GM12878 (cell line): ENCODE measurements at places on chromosomes 13 and 19.

DNA sequence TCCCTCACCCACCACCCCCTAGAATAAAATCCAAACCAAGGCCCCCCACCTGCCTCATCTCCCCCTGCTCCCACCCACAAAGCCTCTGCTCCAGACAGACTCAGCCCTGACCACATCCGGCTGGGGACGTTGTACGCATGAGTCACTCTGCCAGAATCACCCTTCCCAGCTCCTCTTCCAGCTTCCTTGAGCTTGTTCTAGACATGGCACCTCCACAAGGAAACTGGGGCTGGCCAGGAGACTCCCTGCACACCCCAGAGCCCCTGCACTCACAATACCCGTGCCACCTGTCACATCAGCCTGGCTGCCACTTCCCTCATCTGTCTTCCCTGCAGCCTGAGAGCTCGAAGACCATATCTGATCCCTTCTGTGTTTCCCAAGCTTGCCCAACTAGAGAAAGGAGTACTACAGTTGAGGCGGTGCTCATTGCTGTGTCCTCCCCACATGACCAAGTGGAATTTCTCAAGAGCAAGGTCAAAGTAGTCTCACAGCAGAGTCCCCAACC, 9.7 kb downstream of the DEDD2 start:
- DNase-seq = no peak

DNA sequence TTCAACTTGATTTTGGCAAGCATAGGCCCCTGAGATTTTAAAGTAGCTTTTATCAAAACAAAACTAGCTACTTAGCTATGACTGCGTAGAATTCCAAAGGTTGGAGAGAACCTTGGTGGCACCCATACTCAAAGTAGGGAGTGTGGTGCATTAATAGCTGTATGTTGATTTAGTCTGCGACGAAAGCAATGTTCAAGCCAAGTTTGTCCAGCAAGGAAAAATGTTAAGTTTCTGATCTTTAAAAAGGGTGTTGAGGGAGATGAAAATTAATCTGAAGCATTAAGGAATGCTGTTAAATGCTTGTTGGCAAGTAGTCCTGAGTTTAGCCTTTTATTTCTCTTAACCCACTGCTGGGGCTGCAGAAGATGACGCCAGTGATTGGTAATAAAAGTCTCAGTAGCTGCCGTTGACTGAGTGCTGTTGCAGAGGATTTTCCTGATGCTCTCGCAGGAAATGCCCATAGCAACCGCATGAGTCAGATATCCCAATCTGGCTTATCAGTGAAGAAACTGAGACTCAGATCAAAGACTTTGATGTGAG, 75.9 kb upstream of the RNF113B start:
- no peak for DNase-seq

DNA sequence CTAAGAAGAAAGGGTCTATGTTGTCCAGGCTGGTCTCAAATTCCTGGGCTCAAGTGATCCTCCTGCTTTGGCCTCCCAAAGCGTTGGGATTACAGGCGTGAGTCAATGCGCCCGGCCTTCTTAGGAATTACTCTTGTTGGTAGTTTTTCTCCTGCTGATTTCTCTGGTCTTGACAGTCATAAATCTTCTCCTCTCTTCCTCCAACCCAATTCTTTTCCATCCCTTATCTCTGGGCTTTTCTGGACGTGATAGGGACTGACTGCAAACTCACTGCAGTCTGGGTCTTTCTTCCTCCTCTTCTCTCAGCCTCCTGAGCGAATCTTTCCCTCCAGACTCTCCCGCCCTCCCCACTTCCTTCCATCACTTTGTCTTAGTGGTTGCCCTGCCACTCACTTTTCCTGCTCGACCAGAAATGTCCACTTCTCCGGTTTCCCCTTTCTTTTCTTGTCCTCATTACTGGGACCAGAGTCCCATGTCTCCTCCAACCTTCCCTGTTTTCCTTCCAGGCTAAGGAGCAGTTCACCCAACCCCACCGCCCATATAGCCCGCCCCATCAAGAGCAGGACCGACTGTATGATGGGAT, 21.9 kb upstream of the TIMM44 start:
- no peak for DNase-seq

DNA sequence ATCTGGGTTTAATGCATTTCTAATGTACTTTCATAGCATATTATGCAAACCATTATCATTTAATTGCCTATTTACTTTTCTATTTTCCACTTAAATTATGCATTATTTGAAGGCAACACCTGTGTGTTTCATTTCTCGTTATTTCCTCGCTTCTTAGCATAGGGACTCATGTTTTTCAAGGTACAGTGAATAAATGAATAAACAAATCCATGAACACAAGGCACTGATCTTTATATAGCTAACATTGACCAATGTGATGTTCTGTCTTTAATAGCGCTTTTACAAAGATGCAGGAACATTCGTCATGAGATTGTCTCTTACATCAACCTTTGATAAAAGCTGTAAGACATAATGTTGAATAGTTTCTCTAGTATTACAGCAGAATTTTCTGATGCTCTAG, 121.2 kb downstream of the B3GLCT start:
- DNase-seq = no peak

- no peak for DNase-seq
Measured at GRCh38 chr13:73133531-73133930, 74.7 kb downstream of the KLF5 start.

- DNase-seq = no peak
Measured at GRCh38 chr19:44869733-44870470, 21.2 kb upstream of the TOMM40 start.

DNA sequence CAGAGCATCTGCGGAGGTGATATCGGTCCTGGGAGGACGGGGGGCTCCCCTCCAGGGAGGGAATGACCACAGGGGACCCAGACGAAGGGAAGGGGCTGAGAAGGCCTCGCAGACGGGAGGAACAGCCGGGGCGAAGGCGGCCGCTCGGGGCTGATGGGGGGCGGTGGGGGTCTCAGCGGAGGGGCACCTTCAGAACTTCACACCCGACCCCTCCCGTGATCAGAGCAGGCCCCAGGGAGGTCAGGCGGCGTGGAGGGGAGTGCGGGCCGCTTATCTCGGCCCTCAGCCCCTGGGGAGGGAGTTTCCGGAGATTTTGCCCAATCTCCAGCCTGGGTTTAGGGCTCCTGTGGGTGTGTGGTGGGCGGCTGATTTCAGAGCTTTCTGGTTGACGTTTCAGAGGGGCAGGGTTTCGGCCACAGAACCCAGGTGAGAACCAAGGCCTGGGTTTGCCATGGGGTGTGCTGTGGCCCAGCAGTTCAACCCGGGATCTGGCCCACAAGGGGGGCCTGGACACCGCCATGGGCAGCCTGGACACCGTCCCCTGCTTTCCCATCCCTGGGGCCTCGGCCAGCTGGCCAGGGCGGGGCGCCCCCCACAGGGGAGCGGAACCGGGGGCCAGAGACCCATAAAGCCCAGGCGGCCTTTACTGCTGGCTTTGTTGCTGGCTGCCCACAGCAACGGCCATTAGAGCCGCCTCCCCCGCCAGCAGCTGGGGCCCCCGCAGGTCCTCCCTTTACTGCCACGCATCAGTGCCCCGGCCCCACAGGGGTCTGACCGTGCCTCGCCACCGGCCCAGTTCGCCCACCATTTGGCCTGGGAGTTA, 29.0 kb downstream of the ARID3A start:
- DNase-seq = peak; percentile 70

GRCh38 chr13:24328145-24328544, 18.8 kb downstream of the C1QTNF9 start:
- DNase-seq = no peak

- DNase-seq = peak; percentile 12
Measured at GRCh38 chr19:21084343-21084742, 2.3 kb downstream of the ZNF714 start.
